ENCODE measurements at places on chromosomes 3 and 15. TPM values are rescaled to one million over a fixed set of nuclear protein-coding genes. Genes with fewer than 3 reads are reported as not detected.

GRCh38 chr3:183315739-183316138 lies 62.7 kb downstream of the B3GNT5 start:
- DNase-seq = no peak

DNA sequence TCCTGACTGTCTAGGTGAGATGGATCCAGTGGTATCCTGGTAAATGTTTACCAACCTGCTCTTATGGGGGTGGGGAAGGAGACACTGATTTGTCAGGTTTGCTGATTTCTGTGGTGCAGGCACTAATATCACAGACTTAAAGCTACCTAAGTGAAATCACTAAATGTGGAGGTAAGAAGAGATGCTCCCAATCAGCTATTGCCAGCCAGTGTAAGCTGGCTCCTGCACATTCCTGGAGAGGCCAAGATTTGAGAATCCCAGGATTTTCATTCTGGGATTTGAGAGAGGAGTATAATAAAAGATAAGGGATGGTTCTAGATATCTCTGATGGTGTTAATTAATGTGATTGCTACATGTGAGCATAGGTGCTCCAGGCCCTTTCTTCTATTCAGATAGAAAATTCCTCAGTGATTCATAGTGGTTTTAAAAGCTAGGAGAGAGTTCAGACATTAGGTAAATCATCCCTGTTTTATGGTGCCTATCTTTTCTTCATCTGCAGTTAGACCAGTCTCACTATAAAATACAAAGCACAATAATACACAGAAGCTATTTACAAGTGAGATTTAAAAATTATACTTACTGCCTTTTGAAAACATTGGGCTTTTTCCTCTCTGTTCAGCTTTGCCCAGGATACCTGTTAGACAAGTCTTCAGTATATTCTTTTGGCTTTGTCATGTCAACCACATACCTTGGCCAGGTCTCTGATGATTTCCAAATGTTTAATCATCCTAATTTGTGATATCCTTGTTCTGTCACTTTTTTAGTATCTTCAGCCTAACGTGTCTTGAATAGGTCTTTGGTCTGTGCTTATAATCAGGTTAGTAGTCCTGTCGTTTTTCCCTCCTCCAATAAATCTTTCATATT lies 90.9 kb downstream of the MBNL1 start:
- no peak for DNase-seq

DNA sequence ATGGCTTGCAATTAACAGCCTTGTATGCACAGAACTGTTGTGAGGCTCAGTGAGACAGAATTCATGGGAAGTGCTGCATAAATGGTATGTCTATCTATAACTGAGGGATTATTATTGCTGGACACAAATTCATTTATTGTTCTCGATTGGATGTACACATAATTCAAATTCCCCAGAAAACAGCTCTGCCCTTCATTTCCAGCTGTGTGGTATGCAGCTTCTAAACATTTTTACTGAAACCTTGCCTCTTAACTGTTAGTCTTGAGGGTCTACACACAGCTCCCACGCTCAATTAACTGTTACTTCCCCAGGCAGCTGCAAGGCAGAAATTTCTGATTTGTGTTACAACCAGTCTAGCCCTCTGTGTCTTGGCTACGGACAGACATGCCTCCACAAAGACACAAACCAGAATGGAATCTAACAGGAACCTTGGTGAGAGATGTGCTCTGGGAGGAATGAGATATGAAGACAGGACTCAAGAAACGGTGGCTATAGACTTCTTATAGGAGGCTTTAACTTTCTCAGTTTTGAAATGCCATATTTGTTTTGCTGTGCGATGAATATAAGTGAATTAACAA lies 139.7 kb upstream of the TBL1XR1 start:
- DNase-seq = no peak

- DNase-seq = no peak
Measured at GRCh38 chr3:72274493-72275330, 489.8 kb upstream of the PROK2 start.

GRCh38 chr3:195692781-195693427 lies 27.9 kb upstream of the MUC20 start:
- no peak for DNase-seq

DNA sequence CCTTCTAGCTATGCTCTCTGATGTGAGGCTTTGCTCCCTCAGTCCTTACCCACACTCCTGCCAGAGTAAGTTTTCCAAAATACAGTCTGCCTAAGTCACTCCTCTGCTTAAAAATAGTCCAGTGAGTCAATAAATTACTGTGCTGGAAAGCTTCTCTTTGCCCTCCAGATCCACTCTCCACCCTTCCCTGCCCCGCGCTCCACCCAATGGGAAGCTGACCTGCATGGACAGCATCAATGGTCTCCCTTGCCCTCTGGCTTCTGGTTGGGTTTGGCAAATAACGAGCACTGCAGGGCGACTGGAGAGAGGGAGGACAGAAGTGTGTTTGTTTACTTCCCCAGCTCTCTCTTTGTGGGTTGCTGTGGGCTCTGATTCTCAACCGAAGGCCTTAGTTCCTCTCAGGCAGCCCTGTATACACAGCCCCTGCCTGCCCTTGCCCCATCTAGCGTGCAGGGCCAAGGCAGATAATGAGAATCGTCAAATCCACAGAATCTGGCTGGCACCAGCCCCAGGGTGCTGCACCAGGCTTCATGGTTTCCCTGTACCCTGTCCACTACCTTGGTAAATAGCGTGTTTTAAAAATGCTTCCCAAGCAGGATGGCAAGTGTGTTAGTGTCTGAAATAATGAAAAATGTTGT lies 110.4 kb downstream of the ADAMTSL3 start:
- no peak for DNase-seq

- DNase-seq = no peak
Measured at GRCh38 chr15:40340740-40341400, at the start of gene CCDC9B. Gene CCDC9B, minus strand, starts transcription at chr15:40340939. Its CDS starts 120 bp downstream, at chr15:40340819.

GRCh38 chr15:91801836-91802534 lies 51.5 kb upstream of the SLCO3A1 start:
- DNase-seq = no peak

DNA sequence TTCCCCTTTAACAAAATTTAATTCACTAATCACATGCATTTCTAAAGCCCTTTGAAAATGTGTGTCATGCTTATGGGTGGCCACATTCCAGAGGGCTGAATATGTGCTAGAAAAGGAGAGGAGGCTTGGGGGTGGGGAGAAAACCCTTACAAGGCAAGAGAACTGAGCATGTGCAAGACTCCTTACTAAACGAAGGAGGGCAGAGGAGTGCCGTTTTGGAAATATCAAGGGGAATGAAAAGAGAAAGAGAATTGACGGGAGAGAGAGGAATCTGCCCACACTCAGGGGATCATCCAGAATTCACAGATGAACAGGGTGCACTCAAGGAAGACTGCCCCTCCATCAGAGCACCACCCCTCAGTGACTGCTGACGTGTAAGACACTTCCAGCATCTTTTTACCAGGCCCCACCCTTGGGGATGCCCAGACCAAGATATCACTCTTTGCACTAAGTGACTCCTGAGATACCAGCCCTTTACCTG lies 37.9 kb upstream of the TSC22D2 start:
- DNase-seq = no peak

- no peak for DNase-seq
Measured at GRCh38 chr3:35624698-35625097, 14.6 kb upstream of the ARPP21 start.

DNA sequence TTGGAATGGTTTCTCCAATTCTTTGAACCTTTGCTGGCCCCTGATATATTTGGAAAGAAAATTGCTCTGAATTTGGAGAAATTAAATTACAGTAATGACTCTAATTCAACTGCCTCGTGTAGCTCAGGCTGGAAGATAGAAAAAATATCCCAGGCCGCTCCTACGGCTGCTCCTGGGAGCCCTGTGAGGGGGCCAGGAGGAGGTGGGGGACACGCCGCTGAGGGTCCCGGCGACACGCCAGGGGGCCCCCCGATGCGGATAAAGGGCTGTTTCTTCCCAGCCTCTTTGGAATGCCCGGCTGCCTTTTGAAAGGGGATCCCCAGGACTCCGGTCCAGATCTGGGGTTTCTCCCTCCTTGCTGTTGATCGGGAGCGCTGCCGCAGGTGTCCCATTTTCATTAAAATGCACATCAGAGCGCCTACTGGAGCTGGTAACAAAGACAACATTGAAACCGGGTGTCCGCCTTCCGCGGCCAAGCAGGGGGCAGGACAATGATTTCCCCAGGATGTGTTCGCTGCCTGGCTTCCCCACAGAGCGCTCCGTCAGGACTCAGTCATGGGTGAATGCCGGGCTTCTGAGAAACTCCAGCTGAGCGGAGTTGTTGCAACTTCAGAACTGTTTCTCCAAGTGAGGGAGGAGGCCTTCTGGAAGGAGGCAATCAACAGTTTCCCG lies 200.1 kb upstream of the KBTBD8 start:
- no peak for DNase-seq

GRCh38 chr3:111726788-111727305 lies 131.7 kb upstream of the ZBED2 start:
- DNase-seq = no peak

GRCh38 chr15:78056714-78057269 lies 20.7 kb downstream of the TBC1D2B start:
- no peak for DNase-seq

DNA sequence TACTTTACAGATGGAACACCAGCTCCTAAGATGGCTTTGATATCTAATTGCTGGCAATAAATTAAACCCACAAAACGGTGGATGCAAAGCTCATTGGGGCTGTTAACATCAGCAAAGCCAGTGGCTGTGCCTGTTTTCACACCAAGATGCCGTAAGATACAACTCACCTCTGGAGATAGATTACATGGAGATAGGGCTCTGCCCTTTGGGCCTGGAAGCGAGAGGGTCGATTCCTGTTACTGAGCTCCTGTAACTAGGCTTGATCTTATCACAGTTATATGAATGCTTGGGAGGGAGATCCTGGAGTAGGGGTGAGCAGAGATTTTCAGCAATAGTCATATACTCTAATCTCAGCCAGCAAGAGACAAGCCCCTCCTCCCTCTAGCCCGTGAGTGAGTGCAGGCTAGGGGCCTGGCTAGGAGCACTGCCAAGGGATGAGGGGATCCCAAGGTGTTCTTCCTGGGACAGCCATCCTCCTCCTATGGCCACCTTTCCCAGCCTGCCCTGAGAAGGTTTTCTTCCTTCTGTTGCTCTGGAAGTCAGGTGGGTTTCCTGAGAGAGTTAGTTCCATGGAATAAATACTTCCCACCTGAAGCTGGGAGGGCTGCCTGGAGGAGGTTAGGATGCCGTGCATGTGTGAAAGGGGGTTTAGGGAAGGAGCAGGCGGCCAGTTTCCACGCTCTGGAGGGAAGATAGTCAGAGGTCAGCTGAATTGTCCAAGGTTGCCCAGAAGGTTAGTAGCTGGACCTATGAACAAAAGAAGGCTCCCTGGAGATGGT lies 18.1 kb upstream of the DOCK3 start:
- DNase-seq = no peak

- DNase-seq = no peak
Measured at GRCh38 chr3:73475717-73476116, 149.0 kb downstream of the PDZRN3 start.

- DNase-seq = no peak
Measured at GRCh38 chr3:161372321-161373260, 1.3 kb upstream of the SPTSSB start.

DNA sequence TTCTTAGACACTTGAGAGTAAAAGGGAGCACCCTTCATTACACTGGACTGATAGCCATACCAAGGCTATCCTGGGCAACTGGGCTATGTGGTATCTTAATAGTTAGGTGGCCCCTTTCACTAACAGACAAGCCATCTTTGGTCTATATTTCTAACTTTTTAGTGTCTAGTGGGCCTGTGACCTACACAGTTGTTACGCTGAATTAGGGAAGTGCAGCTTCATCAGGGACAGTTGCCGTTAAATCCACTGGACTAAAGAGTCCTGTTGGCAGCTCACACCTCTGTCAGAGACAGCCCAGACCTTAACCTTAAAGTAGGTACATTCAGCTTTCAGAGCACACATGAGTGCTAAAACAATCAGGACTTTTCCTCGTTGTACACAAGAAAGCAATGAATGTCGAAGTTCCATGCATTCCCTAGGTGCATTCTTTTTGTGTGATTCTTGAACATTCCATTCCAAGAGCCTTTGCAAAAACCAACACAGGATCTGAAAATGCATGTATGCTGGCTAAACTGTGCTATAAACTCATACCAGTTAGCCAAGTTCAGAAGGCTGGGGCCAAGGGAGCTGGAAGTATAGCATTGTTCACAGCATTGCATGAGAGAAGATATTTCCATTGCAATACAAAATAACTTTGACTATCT lies 230.2 kb upstream of the EIF1B start:
- DNase-seq = peak; percentile 31

- DNase-seq = no peak
Measured at GRCh38 chr3:32719335-32719734, 34.3 kb downstream of the CNOT10 start.

GRCh38 chr15:57583720-57584119 lies 8.0 kb upstream of the MYZAP start:
- no peak for DNase-seq

HYAL2 gene
- 39.7 TPM for polyA plus RNA-seq

ITIH1 gene
- polyA plus RNA-seq = not detected

CPA3 gene
- polyA plus RNA-seq = 1.3 TPM

PLA2G4F gene
- not detected for polyA plus RNA-seq

PLA2G4D gene
- polyA plus RNA-seq = 0.14 TPM

THSD4 gene
- 21.8 TPM for polyA plus RNA-seq

FGD5 gene
- polyA plus RNA-seq = 18.2 TPM

PTPN23 gene
- polyA plus RNA-seq = 21.3 TPM

TNFSF10 gene
- polyA plus RNA-seq = 9.4 TPM

CILP gene
- 22.1 TPM for polyA plus RNA-seq

BFSP2 gene
- not detected for polyA plus RNA-seq
